LoVo (cell line): ENCODE measurements at places on chromosomes 16 and 17.
A peak's percentile ranks its signal among the peaks of the same experiment; 100 is the strongest.

DNA sequence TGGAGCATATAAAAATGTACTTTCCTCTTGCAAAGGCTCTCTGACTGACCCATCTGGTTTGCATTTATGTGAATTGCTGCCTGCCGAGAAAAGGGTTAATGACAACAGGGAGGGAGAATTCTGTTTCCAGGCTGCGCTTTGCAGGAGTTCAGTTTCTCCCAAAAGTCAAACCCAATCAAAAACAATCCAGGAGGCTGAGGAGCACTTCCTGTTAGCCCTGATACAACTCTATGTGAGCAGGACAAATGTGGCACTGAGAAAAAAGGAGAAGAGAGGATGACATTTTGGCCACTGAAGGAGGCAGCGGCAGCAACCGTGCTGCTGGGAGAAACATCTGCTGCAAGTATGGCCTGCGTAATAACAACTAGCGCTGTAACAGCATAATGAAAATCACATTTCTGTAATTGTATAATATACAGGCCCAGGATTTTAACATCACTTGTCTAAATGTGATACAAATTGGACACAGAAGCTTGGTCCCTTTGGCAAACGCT is 26.8 kb upstream of the ELAC2 start:
- DNase-seq = no peak

GRCh38 chr16:66585481-66586239 is 6.4 kb downstream of the CMTM2 start:
- DNase-seq = no peak

DNA sequence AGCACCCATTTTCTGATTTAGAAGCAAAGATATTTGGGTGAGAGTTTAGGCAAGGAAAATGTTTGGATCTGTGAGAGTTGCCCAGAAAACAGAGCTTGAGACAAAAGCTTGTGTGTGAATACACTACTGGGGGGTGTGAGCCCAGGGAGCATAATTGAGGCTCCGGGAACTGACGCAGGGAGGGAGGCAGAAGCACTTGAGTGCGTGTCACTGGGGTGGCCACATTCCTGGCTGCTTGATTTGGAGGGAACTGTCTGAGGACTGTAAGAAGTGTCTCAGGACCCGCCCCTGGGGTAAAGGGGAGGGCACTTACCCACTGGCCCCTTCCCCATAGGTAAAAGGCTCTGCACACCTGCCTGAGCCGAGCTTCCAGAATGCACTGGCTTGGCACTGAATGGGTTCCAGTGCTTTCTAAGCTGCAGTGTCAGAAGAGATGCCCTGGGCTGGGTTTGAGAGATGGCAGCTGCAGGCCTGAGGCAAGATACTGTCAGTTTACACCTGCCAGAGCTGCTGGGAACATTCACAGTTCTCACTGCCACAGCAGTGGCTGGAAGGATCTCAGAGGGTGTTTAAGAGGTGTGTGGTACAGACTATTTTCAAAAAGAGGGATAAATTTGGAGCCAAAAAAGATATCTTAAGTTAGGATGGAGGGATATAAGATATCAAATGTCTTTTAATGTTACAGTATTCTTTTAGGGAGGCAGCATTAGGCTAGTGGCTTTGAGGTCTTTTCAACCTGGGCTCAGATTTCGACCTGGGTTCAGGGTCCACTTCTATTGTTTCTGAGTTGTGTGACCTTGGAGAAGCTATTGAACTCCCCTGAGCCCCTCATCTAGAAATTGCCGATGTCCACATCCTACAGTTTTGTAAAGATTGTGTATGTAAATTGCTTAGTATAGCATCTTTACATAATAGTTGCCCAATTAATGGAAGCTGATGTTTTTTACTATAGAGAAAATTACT is 6.9 kb upstream of the TEX2 start:
- no peak for DNase-seq

GRCh38 chr16:85556456-85557082 is 56.6 kb upstream of the GSE1 start:
- DNase-seq = peak; percentile 19

- DNase-seq = peak; percentile 39
Observed at GRCh38 chr17:69523244-69523861, 108.9 kb downstream of the MAP2K6 start.

- DNase-seq = no peak
Observed at GRCh38 chr17:8537734-8538133, 92.8 kb downstream of the MYH10 start.

GRCh38 chr17:5344914-5345313 is 62.8 kb downstream of the RABEP1 start:
- DNase-seq = no peak

DNA sequence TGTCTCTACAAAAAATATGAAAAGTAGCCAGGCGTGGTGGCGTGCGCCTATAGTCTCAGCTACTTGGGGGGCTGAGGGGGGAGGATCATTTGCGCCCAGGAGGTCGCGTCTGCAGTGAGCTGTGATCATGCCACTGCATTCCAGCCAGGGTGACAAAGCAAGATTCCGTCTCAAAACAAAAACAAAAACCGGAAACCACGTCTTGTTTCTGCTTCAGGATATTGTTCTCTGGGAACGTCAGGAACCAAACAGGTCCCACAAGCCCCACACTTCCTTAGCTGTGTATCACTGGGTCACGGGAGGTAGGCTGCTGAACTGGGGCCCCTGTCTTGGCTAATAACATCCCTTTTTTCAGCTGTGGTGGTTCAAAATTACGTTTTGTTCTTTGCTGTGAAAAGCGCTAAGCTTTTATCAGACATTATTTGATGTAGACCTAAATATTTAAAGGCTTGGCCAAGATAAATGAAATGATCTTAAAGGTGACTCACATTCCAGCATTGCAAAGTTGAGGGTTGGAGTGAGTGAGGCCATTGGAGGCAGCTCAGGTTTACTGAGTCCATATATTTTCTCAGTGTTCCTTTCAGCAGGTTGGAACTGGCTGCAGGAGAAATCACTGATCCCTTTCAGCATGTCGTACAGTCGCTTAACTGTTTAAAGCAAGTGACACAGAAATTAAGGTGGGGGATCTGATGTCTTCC is 16.4 kb upstream of the SEC14L1 start:
- DNase-seq = no peak

DNA sequence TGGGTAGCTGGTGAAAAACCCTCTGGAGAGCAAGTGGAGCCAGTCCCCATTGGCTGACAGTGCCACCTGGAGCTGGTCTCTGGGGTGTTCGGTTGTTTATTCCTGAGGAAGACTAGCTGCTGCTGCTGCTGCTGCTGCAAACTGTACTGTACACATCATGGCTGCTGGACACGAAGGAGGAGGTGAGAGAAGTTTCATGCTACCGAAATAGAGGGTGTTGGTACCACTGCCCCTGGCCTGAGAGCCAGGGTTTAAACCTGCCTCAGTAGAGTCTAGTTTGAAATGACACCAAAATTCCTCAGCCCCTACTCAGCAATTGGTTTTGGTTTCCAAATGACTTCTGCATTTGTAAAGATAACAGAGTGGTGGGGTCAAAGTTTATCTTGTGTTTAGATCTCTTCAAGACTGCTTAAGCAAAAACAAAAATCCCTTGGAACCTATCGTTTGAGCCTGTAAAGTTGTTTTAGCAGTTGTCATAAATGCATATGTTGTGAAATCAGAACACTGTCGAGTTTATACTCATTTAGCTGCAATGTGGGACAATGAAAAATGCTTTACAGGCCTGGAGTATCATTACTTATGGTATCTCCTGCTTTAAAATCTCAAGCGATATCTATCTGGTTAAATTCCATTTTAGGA is 40.8 kb downstream of the CYB5B start:
- peak; percentile 18 for DNase-seq

DNA sequence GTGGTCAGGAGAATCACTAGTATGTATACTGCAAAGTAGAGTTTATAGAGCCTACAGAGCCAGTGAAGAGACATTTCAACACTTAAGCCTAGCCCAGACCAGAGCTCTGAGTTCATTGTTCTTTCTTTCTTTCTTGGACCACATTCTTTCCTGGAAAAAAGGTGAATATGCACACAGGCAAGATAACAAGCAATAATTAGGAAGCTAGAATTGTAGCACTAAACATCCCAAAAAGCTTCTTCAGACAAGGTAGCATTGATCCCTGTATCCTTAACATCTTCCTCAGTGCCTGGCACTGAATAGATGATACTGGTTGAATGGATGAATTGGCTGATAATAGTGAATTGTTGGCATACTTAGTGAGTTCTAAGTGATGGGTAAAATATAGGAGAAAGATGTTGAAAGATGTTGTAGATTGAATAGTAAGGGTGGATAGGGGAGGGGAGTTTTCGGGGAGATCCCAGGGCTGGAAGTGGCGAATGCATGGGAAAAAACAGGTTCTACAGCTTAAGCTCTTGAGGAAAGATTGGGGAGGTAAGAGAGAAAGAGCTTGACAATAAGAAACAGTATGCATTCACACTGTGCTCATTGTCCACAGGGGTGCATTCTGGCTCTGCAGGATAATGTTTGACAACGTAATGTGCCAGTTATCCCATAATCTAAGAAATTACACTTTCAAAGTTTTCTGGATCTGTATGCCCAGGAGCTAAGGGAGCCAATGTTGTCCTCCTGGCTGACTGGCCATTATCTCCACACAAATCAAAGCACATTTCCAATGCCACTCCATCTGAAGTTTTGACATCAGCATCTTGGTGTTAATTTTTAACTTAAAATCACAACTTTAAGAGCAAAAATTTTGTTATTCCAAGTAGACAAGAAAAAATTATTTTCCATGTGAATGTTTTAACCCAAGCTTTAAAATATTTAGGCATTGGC is 35.6 kb downstream of the TUBD1 start:
- no peak for DNase-seq

- DNase-seq = no peak
Observed at GRCh38 chr17:38864636-38865398, 5.0 kb upstream of the LASP1 start.

DNA sequence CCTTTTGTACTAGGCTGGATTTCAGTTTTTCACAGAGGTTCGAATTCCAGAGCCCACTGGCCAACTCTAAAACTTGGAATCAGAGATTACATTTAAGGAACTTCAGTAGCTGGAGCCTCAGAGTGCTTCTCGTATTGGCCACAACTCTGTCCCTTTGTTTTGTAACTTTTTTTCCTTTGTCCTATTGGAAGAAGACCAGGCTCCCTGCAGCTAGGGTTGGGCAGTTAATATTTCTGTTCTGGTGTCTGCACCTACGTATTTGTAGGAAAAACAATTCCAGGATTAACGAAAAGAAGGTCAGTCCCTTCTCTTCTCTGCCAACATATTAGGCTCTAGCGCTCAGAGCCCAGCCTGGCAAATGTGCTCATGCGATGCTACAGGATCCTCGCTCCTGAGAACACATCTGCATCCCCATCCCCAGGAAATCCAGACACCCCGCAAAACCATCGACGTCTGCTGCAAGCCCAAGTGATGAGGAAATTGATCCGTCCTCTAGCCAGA is 1.9 kb downstream of the CDH11 start:
- no peak for DNase-seq

- DNase-seq = peak; percentile 74
Observed at GRCh38 chr17:48871551-48872351, 20.8 kb upstream of the ATP5MC1 start.

DNA sequence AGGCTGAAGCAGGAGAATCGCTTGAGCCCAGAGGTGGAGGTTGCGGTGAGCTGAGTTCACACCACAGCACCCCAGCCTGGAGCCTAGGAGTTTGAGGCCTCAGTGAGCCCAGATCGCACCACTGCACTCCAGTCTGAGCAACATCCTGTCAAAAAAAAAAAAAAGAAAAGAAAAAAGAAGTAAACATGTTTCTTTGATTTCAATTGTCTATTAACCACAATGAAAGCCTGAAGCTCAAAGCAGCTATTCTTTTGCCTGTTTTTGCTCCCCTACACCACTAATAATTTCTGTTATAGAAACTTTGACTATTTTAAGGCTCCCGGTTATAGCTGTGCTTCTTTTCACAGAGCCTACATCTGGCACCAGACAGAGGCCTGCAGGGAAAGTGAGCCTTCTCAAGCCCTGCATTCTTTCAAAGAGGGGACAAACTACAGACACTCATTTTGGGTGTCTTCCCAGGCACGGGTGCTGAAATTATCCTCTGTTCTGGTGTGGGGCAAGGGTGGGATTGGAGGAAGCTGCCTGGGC is 14.2 kb upstream of the SLC52A1 start:
- no peak for DNase-seq

- no peak for DNase-seq
Observed at GRCh38 chr16:35186045-35186759, 1726.8 kb downstream of the TP53TG3F start.

DNA sequence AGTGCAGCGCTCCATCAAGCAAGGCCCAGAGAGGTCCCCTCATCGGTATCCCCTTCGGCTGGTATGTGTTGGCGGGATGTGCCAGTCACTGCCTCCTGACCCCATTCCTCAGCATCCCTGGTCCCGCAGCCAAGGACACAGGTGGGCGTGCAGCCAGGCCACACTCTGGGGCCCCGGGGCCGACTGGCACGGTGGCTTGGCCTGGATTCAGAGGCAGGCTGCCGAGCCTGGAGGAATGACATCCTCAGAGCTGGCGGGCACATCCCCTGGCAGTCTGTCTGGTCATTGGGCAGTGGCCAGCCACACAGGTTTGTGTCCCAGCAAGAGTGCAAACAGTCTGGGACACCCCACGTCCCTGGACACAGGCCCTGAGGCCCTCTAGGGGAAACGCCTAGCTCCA is 111.1 kb downstream of the SDK2 start:
- no peak for DNase-seq

GRCh38 chr16:83603723-83604570 is 203.8 kb upstream of the HSBP1 start:
- DNase-seq = no peak

DNA sequence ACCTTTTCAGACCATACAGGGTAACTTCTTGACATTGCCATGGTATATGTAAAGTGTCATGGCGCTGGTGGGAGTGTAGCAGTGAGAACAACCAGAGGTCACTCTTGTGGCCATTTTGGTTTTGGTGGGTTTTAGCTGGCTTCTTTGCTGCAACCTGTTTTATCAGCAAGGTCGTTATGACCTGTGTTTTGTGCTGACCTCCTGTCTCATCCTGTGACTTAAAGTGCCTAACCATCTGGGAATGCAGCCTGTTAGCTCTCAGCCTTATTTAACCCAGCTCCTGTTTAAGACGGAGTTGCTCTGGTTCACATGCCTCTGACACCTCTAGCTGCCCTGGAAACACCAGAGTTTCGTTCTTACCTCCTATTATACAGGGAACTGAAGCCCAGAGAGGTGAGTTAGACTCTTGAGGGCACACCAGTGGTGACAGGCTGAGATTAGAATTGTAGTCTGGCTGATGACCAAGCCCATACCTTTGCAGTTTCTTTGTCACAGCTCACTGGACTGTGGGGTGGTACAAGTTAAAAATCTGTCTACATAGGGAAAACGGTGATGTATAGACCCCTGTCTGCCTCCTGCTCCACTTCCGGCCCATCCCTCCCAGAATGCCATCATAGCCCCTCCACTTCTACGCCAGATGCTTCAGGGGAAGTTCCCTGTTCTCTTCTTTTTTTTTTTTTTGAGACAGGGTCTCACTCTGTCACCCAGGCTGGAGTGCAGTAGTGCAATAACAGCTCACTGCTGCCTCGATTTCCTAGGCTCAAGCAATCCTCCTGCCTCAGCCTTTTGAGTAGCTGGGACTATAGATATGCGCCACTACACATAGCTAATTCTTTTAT is 21.0 kb downstream of the KSR1 start:
- DNase-seq = no peak
